ENCODE measurements at places on chromosomes 12 and 14.

DNA sequence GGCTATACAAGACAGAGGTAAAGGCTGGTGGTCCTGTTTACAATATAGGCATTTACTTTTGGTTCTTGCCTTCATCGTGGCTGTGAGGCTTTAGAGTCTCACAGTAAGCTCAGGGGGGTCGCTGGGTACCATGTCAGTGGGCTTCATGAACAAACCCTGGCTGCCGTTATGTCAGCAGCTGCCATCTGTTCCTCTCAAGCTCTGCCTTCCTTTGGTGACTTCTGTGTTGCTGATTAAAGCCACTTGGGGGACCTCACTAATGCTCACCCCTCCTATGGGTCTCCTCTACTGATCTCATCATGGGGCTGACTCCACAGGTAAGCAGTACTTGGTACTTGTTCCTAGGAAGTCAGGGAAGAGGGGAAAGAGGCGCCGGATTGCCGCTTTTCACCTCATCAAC lies 268.7 kb downstream of the TTC6 start:
- DNase-seq = no peak

DNA sequence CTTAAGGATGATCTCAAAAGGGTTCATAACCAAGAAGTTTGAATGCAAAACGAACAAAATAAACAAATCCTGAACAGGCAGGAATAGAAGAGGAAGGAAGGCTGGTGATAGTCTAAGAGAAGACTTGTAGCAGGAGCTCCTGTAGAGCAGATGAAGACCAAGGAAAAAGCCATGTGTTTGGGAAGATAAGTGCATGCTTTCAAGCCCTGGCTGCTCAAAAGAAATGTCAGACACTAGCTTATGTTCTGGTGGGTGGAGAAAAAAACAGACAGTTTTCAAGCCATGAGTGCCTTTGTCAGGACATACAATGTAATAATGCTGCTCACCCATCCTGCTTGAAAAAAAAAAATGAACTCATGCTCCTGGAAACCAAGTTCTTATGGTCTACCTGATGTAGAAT lies 27.4 kb downstream of the TAOK3 start:
- no peak for DNase-seq

DNA sequence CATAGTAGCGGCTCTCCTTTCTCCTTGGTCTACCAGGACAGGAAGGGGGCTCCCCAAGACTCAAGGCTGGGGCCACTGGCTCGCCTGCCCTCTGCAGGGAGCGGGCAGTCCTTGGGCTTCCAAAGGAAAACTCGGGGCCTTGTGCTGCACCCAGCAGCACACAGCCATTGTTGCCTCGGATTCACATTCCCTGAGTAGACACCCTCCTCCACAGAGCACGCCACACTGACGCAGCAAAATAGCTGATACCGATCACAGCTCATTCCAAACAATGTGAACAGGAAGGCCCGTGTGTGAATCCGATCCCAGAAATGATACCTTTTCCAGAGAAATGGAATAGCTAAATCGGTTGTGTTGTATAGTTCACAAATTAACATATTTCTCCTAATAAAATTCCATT lies 65.1 kb upstream of the DYNC1H1 start:
- DNase-seq = no peak

DNA sequence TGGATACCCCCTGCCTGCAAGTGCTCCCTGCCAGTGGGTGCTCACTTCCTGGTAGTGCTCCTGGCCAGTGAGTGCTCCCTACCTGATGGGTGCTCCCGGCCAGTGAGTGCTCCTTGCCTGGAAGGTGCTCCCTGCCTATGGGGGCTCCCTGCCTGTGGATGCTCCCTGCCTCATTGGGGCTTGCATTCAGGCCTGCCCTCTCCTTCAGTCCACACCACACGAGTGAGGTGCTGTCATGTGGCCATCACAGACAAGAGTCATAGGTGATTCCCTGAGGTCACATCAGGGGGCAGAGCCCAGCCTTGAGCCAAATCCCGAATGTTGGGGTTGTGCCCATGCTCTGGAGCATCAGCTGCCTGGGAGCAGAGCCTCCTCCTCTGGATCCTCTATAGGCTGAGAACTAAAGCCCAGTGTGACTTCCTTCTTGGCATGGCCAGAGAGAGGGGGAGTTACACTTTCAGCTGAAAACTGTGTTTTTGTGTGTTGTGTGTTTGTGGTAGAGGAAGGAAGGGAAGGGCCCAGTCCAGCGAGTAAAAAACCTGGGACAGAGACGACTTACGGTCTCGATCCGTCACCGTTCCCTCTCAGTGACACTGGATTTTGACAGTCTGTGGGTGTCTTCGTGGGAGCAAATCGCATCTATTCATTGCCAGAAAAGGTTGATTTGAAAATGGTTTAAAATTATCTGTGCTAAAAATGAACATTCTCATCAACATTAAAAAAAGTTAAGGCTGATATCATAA lies 136.0 kb downstream of the ADGRD1 start:
- no peak for DNase-seq

- DNase-seq = no peak
Measured at GRCh38 chr14:94648801-94649200, 36.6 kb downstream of the SERPINA3 start.

GRCh38 chr14:92959189-92959531 lies 36.2 kb downstream of the CHGA start:
- DNase-seq = no peak

GRCh38 chr12:25675808-25676207 lies 122.7 kb upstream of the LMNTD1 start:
- DNase-seq = no peak

- no peak for DNase-seq
Measured at GRCh38 chr14:61329478-61330051, 8.2 kb downstream of the PRKCH start.

- DNase-seq = no peak
Measured at GRCh38 chr12:16225692-16226091, 51.8 kb downstream of the SLC15A5 start.

GRCh38 chr14:77086017-77086727 lies 11.9 kb upstream of the CIPC start:
- DNase-seq = no peak

DNA sequence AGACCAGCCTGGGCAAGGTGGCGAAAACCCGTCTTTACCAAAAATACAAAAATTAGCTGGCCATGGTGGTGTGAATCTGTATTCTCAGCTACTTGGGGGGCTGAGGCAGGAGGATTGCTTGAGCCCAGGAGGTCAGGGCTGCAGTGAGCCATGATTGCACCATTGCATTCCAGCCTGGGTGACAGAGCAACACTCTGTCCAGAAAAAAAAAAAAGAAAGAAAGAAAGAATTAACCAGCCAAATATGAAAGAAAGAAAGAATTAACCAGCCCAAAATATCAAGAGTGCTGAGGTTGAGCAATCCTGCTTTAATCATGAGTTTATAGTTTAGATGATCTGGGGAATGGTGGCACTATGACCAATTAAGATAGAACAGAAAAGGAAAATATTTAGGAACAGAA lies 3.5 kb upstream of the ACTN1 start:
- DNase-seq = no peak

DNA sequence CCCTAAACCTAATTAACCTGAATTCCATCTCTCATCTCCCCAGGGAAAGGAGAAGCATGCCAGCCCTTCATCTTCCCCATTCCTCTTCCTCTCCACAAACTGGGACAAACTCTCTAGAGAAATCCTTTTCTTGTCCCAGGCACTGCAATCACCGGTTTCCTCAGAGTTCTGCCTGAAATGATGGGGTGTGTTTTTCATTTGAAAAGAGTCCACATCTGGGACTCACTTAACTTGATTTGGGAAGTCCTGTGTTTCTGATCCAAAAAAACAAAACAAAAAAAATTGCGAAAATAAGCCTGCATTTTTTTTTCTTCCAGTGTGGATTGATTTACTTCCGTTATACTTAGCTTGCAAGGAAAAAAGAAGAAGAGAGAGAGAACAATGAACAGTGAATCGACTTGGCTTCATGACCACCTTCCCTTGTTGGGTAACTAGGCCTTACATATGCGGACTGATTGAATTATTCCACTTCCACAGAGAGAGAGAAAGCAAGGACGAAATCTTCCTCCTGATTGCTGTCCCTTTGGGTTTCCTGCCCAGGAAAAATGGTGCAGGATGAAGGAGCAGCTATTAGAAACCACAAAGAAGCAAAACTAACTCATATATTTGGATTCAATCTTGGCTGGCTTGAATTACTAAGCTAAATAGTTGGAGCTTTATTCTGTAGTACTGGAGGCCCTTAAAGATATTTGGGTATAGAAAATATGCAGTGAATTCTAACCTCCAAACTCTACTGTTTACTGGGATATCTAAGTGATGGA lies 506.2 kb upstream of the TBX3 start:
- DNase-seq = no peak

DNA sequence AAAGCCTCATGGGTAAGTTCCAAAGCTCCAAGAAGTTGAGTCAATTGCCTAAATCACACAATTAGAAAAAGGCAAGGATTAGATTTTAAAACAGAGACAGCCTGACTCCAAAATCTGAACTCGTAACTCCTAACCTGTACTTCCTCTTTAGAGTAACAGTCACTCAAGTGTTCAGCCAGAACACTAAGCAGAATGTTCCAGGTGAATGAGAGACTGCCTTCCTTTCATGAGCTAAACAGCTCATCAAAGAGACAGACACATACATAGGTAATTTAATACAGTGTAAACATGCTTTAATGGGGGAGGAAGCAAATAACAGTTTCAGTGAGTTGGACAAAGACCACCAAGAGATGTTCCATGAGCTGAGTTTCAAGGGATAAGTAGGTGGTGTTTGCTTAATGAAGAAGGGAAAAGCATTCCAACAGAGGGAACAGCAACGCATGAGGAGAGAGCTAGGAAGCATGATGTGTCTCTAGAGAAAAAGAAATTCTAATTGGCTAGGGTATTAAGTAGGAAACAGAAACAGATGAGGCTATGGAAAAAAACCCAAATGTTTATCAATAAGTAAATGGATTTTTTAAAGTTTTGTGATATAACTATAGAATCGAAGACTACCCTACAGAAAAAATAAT lies 403.9 kb downstream of the MED13L start:
- DNase-seq = no peak
